BJ (cell line): ENCODE measurements at places on chromosomes 3 and 15. TPM values are rescaled to one million over a fixed set of nuclear protein-coding genes. Genes with fewer than 3 reads are reported as not detected.

Gene HERC2
- polyA plus RNA-seq = 11.2 and 13.1 TPM in 2 replicates

GRCh38 chr3:118228151-118228550, 806.5 kb downstream of the IGSF11 start:
- no peak for DNase-seq

- no peak for DNase-seq
These were observed 39.7 kb downstream of the MYO5C start for GRCh38 chr15:52255935-52256334.

Gene C3orf20
- polyA plus RNA-seq = not detected in 2 replicates

Gene NGRN
- 63.5 and 76.8 TPM in 2 replicates for polyA plus RNA-seq

DNA sequence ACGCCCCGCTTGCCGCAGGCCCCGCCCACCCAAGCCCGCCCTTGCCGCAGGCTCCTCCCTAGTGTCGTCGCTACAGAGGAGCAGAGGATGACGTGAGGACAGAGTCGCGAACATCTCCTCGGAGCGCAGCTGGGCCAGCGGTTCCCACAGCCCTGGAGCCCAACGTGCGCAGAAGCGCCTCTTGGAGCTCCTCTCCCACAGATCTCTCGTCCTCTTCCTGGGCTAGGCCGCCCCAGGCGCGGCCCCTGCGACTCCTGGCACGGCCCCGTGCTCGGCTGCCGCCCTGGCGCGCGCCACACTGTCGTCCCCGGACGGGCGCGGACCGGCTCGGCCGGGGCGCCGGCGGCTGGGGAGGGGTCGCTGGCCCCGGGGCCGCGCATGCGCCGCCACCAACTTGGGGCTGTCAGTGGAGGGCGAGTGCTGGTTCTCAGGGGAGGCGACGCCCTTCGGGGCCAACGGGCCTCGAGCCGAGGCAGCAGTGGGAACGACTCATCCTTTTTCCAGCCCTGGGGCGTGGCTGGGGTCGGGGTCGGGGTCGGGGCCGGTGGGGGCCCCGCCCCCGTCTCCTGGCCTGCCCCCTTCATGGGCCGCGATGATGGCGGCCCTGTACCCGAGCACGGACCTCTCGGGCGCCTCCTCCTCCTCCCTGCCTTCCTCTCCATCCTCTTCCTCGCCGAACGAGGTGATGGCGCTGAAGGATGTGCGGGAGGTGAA, at the start of gene TRPC1:
TRPC1 (plus strand) TSS at position 67 of the 714 bp plus-strand sequence; CDS start at position 593, 526 bp downstream.
- DNase-seq = peak; percentile 26

Gene B3GALNT1
- 17.9 and 18.9 TPM in 2 replicates for polyA plus RNA-seq

Gene GOLGA8J
- not detected in 2 replicates for polyA plus RNA-seq

DNA sequence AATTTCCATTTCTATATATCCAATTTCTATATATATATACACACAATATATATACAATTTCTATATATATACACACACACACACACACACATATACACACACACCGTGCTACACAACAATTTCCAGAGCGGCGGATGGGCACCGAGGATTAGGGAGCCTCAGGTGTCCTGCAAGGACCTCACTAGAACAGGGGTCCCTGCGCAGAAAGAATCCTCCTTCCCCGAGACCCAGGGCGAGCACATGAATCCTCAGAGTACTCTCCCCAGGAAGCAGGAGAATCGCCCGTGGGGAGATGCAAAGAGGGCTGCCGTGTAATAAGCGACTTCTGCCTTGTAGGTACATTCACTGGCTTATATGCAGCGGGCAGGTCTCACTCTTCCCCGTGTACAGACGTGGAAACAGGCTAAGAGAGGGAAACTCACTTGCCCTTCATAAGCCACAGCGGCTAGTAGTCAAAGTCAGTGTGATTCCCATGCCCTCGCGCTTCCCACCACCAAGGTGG, 467 bp downstream of the PIF1 start:
- DNase-seq = no peak

DNA sequence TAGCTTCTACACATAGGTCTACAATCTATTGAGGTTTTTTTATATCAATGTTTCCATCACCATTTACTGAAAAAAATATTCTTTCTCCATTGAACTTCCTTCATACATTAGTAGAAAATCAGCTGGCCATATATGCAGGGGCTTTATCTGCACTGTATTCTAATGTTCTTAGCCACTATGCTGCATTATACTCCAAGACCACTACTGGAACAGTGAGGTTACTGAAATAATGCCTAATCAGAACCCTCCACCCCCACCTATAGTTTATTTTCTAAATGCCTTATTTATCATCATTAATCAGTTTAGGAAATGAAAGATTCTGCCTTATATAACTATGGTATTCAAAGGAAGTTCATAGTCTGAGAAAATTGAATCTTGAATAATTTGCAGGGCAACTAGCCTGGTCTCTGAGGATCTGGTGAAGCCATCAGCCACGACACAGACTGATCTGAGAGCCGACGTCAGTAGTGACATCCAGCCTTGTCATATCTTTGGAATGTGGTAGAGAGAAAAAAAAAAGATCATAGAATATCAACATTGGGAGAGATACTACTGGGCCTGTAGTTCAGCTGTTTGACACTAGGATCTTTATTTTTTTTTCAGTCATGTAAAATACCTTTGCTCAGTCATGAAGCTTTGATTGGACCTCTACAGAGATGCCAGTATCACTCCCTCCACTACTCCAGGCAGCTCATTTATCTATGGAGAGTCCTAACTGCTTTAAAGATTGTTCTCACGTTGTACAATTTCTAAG, 66.6 kb downstream of the P3H2 start:
- no peak for DNase-seq

- DNase-seq = no peak
These were observed 110.7 kb upstream of the IL12A start for GRCh38 chr3:159877924-159878323.

Gene CAPN3
- polyA plus RNA-seq = 5.3 and 6.6 TPM in 2 replicates

DNA sequence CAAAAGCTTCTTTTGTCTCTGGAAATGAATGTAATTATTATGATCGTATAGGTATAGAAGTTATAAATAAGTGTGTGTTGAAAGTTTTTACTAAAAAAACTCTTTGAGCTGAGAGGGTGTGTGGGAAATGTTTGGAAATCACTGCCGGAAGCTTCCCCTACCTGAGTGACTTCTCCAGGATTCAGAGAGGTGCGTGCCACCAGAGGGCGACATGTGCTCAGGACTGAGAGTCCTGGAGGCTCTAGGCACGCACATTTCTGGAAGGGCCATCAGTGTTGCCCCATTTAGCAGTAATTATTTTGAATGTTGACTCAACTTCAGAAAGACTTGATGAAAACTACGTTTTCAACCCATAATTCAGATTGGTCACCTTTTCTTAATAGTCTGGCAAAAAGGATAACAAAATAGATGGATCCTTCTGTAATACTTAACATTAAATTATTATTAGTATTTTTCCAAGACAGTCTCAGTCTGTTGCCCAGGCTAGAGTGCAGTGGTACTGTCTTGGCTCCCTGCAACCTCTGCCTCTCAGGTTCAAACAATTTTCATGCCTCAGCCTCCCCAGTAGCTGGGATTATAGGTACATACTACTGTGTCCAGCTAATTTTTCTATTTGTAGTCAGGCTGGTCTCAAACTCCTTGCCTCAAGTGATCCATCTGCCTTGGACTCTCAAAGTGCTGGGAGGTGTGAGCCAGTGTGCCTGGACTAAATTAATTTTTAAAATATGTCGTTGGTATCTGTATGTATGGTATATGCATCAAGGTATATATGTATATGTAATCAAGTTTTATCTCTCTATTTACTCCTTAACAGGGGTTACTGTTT, 34.5 kb downstream of the GPR171 start:
- no peak for DNase-seq

DNA sequence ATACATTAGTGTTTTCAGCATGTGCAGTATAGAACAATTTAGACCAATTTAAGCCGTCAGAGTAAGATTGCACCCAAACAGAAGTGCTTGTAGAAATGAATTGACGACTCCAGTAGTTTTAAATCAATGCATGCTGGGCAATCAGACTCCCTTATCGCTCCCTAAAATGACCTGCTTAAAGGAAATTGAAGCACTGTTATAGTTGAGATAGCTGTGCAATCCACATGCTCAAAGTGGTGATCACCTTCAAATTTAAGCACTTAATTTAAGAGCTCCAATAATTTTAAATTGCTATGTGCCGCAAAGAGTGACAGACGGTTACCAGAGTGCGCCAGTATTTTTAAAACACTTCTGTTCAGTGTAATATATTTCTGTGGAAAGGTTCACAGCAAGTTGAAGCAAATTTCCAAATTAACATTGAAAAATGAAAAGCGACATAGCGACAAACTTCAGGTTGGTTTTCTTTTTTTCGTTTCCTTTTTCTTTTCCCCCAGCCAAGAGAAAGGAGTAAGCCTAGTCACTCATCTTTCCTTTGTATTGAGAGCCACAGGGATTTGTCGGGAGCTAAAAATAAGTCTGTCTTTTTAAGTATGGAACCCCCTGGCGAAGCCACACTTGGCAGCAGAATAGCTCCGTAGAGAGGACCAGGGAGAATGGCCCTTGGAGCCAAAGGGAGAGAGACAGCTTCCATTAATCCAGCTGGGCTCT, 436.4 kb upstream of the RBMS3 start:
- no peak for DNase-seq

DNA sequence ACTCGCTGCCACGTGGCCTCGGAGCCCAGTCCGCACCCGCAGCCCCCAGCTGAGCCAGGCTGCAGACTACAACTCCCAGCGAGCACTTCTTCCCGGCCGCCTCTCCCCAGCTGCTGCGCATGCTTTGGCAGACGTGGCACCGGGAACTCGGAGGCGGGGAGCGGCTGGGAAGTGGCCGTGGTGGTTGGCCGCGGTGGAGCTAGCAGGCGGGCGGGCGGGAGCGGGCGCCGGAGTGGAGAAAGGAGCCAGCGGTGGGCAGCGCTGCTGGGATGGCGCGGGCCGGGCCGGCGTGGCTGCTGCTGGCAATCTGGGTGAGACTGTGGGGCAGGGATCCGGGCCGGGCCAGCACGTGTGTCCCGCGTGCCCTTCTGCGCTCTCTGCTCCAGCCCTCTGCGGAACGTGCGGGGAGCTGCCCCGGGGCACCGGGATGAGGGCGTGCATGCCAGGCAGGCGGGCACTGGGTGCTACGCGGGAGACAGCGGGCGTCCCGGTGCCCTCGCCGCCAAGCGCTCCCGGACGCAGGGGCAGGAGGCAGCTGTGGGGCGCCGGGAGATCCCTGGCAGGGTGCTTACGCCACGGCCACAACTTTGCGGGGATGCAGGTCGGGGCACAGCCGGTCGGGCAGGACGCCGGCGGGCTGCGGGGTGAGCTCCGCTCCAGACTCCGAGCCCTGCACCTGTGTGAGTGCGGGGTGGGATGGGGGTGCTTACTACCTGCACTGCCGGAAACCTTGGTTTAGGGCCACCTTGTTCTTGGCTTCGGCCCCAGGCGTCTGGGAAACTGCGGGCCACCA, at the start of gene PDIA5:
PDIA5 (plus strand) TSS at position 130 of the 793 bp plus-strand sequence; CDS start at position 270, 140 bp downstream.
- peak; percentile 39 for DNase-seq

DNA sequence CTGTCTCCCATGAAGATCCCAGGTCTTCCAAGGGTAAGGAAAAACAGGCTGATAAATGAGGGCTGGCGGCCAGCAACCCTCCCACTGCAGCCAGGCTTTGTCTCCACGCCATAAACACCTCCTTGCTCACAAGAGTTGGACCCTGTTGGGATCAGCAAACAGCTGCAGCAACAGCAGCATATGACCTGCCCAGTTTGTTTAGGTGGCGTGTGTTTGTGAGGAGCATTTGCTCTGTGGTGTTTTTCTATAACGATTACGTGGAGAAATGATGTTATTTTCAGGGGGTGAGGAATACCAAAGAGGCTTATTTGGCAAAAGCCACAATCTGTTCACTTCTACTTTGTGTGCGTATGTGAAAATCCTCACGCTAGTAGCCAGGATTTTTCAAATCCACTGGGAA, 58.5 kb downstream of the RFTN1 start:
- no peak for DNase-seq

Gene GPR87
- not detected in 2 replicates for polyA plus RNA-seq

Gene GPR62
- polyA plus RNA-seq = not detected in 2 replicates

Gene KIF23
- 33.9 and 35.2 TPM in 2 replicates for polyA plus RNA-seq

GRCh38 chr3:56590814-56591213, 33.8 kb downstream of the CCDC66 start:
- DNase-seq = no peak

DNA sequence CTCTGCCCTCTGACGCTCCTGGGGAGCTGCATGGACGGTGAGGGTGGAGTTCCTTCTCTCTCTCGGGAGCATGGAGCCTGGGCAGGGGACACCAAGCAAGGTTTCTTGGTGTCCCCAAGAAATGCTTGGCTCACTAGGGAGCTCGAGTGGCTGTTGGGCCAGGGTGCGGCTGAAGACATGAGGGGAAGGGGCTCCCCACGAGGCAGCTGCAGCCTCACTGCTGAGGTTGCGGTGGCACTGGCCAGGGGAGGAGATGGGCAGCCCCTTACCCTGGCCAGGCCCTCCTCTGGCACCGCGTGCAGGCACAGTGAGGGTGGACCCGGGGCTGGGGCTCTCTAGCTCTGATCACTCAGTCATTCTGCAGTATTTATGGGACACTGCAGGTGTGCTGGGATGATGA, 43.5 kb upstream of the SLC41A3 start:
- DNase-seq = no peak

GRCh38 chr3:36943601-36944000, 1.3 kb downstream of the TRANK1 start:
- no peak for DNase-seq

DNA sequence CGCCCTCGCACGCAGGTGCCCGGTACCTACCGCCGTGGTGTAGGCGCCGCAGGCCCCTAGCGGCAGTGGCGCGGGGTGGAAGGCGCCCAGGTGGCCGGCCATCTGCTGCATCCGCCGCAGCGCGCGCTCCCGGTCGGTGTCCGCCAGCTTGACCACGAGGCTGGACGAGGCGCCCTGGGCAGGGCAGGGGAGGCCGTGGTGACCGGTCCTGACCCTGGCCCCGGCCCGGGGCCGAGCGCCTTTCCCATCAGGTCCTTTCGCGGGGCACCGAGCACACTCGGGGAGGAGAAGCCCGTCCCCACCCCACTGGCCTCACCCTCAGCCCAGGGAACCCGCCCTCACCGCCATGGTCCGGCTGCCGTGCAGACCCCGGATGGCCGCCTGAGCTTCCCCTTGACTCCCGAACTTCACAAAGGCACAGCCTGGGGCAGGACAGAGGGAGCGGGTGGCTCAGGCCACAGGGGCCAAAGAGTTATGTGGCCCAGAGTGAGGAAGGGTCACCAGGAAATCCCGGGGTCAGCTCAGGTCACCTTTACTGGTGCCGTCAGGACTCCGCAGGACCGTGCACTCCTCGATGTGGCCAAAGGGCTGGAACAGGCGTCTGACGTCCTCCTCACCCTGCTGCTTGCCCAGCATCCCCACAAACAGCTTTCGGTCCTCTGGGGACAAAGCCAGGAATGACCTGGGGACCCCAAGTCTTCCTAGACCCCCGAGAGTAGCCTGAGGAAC, 17.4 kb upstream of the PARP6 start:
- no peak for DNase-seq

- no peak for DNase-seq
These were observed 309.2 kb upstream of the SATB1 start for GRCh38 chr3:18734309-18734708.

Gene CAMK2N2
- polyA plus RNA-seq = 0.17 and 0.28 TPM in 2 replicates

GRCh38 chr3:196143708-196144382, 62.0 kb upstream of the TFRC start:
- DNase-seq = no peak

GRCh38 chr15:68518046-68518445, 60.7 kb upstream of the CORO2B start:
- no peak for DNase-seq

GRCh38 chr15:47300596-47300995, 416.7 kb upstream of the SEMA6D start:
- no peak for DNase-seq
